ENCODE measurements at places on chromosomes 1 and 21.

DNA sequence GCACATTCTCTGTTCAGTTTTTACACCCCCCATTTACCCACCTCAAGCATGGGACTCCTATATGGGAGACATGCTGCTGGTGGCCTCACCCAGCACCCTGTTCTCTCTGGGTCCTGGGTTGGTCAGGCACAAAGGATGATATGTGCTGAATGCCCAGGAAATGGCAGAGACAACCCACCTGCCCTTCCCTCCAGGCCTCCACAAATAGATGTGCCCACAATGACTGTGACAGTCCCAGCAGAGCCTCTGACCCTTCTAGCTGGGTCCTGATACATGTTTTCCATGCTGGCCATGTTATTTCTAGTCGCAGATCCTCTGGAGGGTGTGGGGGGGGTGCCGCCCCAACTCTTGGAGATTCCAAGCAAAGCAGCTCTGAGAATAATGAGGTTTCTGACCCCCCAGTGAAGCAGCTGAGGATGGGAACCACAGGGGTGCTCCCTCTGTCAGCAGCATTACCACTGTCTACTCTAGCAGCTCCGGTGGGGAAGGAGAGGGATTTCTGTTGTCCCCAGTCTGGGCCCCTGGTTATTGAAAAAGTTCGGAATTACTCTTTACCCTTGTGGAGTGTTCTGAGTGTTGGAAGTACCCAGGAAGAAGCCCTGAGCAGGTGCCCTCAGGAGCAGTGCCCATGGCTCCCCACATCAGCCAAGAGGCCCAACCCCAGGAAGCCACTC, 1.2 kb upstream of the CCDC28B start:
- DNase-seq = no peak

- DNase-seq = no peak
Measured at GRCh38 chr1:197277166-197277565, 9.1 kb downstream of the CRB1 start.

- DNase-seq = no peak
Measured at GRCh38 chr1:164699815-164700491, 141.0 kb downstream of the PBX1 start.

DNA sequence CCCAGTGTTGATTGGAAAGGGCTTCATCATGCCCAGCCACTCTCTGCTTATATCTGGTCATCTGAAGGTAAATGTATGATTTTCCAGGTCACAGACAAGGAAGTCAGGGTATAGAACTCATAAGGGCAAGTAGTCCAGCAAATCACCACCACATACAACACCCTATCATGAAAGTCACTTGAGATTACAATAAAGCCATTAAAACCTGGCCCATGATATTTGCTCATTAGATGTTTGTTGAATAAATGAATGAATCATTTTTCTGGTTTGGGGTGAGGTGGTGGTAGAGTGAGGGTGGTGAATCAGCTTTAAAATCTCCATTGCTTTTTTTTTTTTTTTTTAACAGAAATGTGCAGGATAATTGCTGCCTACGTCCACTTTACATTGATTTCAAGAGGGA, 91.9 kb downstream of the TGFB2 start:
- no peak for DNase-seq

Data from ureter (tissue), 1 donor.